Mammary microvascular endothelial cell (primary cell): ENCODE measurements at places on chromosomes 3 and 15. TPM values are rescaled to one million over a fixed set of nuclear protein-coding genes. Genes with fewer than 3 reads are reported as not detected.

FRMD4B gene
- total RNA-seq, result 23.6 and 36.4 TPM in 2 replicates

MST1 gene
- total RNA-seq, result 1.1 and 1.3 TPM in 2 replicates

AMT gene
- total RNA-seq, result 0.15 and 0.53 TPM in 2 replicates

P2RY1 gene
- 1.7 and 1.8 TPM in 2 replicates for total RNA-seq

KCTD6 gene
- 4.3 and 6.5 TPM in 2 replicates for total RNA-seq

JAGN1 gene
- total RNA-seq, result 46.4 and 59.2 TPM in 2 replicates

PCBP4 gene
- total RNA-seq, result 56.2 and 80.7 TPM in 2 replicates

GPR156 gene
- total RNA-seq, result 0.07 and 0.20 TPM in 2 replicates

RUBCN gene
- total RNA-seq, result 18.2 and 39.0 TPM in 2 replicates

ECE2 gene
- not detected in 2 replicates for total RNA-seq

GRM7 gene
- total RNA-seq, result not detected in 2 replicates

NXPE3 gene
- 6.7 and 7.9 TPM in 2 replicates for total RNA-seq

SRPRB gene
- total RNA-seq, result 47.5 and 47.8 TPM in 2 replicates

SERP1 gene
- 200 and 229 TPM in 2 replicates for total RNA-seq

GOLGA8N gene
- 0.27 and 0.34 TPM in 2 replicates for total RNA-seq

GOLGA8M gene
- total RNA-seq, result 0.20 and 0.73 TPM in 2 replicates

CP gene
- not detected in 2 replicates for total RNA-seq

HIGD2B gene
- total RNA-seq, result not detected in 2 replicates

STXBP5L gene
- not detected in 2 replicates for total RNA-seq

TRH gene
- not detected in 2 replicates for total RNA-seq

CCDC39 gene
- total RNA-seq, result not detected in 2 replicates

SLCO2A1 gene
- total RNA-seq, result 5.6 and 11.5 TPM in 2 replicates

GP9 gene
- total RNA-seq, result 0.53 TPM in 1 of 2 replicates, not detected in the other

ZNF662 gene
- 1.00 and 1.1 TPM in 2 replicates for total RNA-seq

OR5K4 gene
- total RNA-seq, result not detected in 2 replicates

PP2D1 gene
- total RNA-seq, result not detected in 2 replicates

FRMD5 gene
- total RNA-seq, result 0.47 and 0.54 TPM in 2 replicates

SEMA5B gene
- not detected in 2 replicates for total RNA-seq

UROC1 gene
- not detected in 2 replicates for total RNA-seq

NANOGP8 gene
- total RNA-seq, result 0.20 TPM in 1 of 2 replicates, not detected in the other

ARPP21 gene
- total RNA-seq, result not detected in 2 replicates

ACKR2 gene
- total RNA-seq, result 0.59 and 0.67 TPM in 2 replicates

FOXB1 gene
- not detected in 2 replicates for total RNA-seq

MKRN3 gene
- total RNA-seq, result 0.07 TPM in 1 of 2 replicates, not detected in the other

SAMD7 gene
- not detected in 2 replicates for total RNA-seq

SLC15A2 gene
- 0.10 TPM in 1 of 2 replicates, not detected in the other for total RNA-seq

THRB gene
- total RNA-seq, result under 0.01 and 0.39 TPM in 2 replicates

RNU5B-1 gene
- not detected in 2 replicates for total RNA-seq

BBS4 gene
- total RNA-seq, result 9.6 and 42.6 TPM in 2 replicates

SENP8 gene
- total RNA-seq, result 1.2 and 1.3 TPM in 2 replicates

CAMP gene
- not detected in 2 replicates for total RNA-seq

NME9 gene
- 0.07 TPM in 1 of 2 replicates, not detected in the other for total RNA-seq

TICRR gene
- total RNA-seq, result 6.0 and 6.7 TPM in 2 replicates

CDHR4 gene
- not detected in 2 replicates for total RNA-seq

SNTN gene
- total RNA-seq, result not detected in 2 replicates

ISLR gene
- total RNA-seq, result not detected in 2 replicates

FETUB gene
- total RNA-seq, result not detected in 2 replicates
